Stromal cell of bone marrow (primary cell): ENCODE measurements at places on chromosomes 12 and 14.

DNA sequence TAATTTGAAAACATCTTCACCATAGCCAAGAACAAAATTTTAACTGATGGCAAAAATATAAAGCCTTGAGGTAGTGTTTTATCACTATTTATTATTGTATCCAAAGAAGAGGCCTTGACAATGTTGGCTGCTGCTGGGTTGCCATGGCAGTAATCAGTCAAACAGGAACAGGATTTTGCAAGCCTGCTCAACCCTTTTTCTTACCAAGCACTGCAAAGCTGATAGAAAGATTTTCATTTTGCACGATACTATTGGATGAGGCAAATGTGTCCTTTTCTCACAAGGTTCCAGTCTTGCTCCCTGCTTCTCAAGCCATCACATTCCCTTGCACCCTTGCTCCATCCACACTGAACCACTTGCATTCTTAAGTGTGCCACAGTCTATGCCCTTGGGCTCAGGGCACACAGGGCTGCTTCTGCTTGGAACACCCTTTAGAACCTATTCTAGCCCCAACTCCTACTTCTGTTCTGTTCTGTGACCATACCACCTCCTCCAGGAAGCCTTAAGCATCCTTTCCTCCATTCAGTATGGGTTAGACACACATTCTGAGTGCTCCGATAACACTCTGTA is 76.5 kb upstream of the AMIGO2 start:
- no peak for DNase-seq

DNA sequence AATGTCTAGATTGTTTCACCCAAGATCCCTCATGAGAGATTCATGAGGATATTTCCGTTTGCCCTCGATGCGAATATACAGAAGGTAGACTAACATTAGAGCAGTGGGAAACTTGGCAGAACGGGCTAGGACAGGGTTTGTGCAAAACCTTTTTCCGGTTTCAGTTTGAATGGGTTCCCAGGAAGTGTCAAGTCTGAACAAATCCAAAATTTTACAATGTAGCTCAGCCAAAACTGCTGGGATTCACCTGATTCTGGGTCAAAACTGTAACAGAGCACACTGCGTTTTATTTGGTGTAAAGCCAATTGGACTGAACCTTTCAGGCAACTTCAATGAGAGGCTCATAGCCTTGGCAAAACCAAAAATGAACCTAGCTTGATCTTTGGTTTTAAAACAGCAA is 337.8 kb upstream of the DIO2 start:
- DNase-seq, result no peak

- no peak for DNase-seq
Measured at GRCh38 chr12:49058366-49059044, 2.1 kb downstream of the KMT2D start.

GRCh38 chr12:28794211-28794610 is 354.9 kb upstream of the FAR2 start:
- no peak for DNase-seq

DNA sequence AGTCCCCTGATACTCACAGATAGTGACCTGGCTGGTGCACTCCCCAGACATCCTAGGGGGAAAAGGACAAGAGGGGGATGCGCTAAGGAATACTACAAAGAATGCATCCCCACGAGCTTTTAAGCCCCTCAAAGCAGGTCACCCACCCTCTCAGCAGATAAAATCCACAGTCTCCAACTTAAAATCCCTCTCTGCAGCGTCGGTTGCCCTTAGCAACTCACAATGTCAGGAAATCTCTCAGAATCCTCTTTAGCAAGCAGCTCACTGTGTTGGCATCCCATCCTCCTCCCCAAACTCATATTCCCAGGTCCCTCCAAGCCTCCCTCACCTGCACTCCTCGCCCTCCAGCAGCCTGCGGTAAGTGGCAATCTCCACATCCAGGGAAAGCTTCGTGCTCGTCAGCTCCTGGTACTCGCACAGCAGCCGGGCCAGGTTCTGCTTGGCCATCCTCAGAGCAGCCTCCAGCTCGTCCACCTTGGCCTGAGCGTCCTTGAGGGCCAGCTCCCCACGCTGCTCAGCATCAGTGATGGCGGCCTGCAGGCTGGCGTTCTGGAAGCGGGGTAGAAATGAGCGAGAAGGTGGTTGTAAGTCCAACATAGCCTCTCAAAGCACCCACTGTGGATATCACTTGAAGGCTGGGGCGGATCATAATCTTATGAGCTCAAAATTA is 5.5 kb upstream of the KRT79 start:
- no peak for DNase-seq

DNA sequence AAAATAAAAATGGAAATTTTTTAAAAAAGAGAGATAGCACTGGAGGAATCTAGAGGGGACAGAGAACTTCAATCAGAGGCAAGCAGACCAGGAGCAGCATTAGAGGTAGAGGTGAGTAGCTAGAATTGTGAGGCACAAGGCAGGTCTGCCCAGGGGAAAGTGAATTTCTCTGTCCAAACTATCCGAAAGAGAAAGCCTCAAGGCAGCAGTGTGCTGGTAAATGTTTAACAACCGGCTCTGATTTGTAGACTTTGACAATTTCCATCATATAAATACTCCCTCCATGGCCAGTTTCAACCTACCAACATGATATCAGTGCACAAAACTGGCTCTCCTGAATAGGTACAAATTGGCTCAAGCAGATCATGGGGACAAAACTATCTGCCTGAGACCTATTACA is 160.6 kb upstream of the EGLN3 start:
- DNase-seq, result no peak

DNA sequence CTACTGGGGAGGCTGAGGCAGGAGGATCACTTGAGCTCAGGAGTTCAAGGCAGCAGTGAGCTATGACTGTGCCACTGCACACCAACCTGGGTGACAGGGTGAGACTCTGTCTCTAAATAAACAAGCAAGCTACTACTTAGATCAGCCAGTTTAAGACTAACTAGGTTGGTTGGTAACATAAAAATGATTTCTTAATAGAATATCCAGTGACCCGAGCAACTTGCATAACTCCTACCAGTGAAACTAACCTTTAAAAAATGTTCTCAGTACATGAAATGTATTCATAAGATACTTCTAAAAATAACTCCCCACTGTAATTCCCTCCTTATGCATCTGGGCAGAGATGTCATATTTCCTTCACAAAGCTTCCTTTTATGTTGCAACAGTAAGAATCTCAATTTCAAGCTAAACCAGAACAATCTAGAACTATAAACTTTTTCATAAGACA is 15.9 kb downstream of the TAOK3 start:
- DNase-seq, result peak; percentile 77

- DNase-seq, result no peak
Measured at GRCh38 chr14:73588695-73589094, 3.0 kb upstream of the ACOT4 start.

- no peak for DNase-seq
Measured at GRCh38 chr12:14452865-14453264, 87.4 kb downstream of the ATF7IP start.

DNA sequence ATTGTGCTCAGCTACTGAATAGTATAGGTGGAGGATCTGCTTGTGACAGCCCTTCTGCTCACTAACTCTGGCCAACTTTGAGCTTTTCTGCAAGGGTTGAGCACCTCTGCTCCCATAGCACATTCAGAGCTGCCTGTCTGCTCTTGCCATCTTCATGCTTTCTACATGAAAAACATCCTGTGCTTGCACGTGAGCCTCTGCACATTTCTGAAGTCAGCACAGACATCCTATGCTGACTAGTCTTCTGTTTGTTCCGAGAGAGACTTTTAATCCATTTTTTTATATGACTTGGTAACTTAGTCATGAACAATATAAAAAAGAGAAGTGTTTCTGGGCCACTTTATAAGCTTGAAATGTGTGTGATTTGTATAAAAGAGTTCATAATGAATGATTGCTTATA is 969.3 kb downstream of the TMTC2 start:
- DNase-seq, result no peak

DNA sequence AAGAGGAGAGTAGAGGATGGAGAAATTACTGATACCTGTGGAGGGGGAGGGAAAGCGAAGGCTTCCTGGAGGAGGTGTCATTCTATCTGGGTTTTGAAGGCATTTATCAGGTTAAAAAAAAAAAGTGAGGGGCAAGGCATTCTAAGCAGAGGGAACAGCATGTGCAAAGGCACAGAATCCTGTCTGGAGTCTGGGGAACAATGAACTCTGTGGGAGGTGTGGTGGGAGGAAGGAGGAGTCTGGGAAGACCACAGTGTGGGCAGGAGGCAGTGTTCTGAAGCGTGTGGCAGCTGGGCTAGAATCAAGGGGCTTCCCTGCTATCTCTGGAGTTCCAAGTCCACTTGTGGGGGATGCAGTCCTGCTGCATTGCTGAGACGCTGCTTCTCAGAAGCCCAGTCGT is 123.4 kb downstream of the RBM19 start:
- DNase-seq, result no peak

GRCh38 chr14:105029402-105029801 is 8.5 kb upstream of the CDCA4 start:
- no peak for DNase-seq

DNA sequence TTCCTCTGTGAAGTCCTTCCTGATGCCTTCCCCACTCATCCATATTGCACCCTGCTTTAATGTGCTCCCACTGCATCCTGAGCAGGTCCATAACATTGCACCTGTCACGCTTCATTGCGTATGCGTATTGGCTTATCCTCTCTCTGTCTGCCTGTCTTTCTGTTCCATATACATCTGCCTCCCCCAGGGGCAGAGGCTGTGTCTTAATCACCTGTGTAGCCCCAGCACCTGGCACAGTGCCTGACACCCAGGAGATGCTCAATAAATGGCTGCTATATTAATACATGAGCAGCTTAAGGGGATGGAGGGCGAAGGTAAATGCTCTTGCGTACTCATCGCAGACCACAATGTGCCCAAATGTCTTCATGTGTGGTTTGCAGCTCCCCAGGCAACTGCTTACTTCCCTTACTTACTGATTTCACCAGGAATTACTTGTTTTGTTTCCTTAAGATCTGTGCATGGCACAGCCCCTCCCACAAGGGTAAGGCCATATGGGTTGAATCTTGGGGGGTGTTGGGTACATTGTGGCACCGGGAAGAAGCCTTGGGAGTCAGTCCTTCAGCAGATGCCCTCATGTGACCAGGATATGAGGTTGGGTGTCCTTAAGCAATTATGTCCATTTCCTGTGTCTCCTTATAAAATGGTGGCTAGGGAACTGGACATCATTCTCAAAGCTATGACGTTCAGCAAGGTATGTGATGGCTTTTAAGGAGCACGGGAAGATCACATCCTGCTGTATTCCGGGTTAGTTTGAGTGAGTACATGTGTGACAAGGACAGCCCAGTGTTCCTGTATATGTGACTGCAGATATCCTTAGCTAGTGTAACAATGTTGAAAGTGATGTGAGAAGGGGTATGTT is 848 bp upstream of the CPNE6 start:
- DNase-seq, result no peak

DNA sequence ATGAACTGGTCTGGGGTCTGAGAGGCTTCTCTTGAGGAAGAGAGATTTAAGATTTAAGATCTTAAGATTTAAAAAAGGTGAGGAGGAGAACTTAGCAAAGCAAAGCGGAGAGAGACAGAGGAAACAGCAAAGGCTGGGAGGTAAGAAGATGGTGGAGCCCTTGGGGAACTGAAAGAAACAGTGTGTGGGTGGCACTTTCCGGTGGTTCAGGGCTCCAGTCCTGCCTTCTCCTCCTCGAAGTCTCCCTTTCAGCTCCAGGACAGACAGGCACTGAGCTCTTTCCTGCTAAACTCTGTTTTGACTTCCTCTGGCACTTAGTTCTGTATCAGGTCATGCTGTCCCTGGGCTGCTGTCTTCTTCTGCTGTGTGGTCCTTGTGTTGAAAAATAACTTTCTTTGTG is 298.7 kb upstream of the SRRM4 start:
- DNase-seq, result no peak

DNA sequence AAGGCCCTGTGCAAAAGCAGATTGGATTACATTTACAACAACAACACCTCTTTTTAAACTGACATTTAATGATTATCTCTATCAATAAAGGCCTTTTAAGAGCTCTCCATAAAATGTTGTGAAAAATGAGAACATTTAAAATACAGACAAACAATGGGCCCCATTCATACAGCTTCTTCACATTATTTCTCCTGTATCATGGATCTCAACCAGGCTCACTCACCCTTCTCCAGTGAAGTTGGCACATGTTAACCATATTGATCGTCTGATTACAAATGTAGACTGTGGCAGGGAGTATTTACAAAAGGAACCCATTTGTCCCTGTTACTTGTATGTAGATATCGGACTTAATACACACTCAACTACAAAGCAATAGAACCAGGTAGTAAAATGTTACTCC is 220.2 kb upstream of the BTG1 start:
- DNase-seq, result no peak

DNA sequence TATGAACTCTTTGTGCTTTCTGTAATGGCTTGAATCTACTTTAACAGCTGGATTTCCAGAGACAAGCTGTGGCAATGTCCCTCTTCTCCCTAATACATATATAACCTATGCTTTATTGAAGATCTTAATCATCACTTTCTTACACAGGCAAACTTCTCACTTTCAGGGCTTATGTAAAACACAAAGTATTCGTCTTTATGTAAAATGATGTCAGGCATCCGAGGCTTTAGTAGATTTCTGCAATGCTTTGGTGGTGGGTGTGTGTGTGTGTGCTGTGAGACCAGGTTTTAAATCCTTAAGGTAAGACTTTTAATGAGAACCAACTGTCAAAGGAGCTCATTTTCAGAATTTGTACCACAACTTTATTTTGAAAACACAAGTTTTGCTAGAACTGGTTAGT is 70.0 kb upstream of the HMGA2 start:
- no peak for DNase-seq

GRCh38 chr12:125089083-125089482 is 23.8 kb downstream of the AACS start:
- DNase-seq, result no peak

GRCh38 chr12:39824505-39825212 is 205.1 kb upstream of the ABCD2 start:
- no peak for DNase-seq

GRCh38 chr14:64110802-64111201 is 183.4 kb downstream of the ESR2 start:
- no peak for DNase-seq

DNA sequence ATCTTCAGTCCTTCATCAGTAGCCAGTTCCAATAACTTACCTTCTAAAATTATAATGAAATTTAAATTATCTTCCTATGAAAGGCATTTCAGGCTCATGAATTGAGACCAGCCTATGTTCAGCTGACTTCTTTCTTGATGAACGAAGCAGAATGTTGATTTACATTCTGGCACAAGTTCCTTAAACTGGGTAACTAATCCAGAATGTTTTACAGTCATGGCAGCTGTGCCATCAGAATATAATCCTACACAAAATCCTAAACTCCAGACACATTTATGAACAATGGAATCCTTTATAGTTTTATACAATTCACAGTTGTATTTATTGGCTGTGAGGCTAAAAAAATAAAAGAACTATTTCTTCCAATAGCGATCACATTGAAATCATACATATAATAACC is 97.3 kb upstream of the CPM start:
- no peak for DNase-seq

DNA sequence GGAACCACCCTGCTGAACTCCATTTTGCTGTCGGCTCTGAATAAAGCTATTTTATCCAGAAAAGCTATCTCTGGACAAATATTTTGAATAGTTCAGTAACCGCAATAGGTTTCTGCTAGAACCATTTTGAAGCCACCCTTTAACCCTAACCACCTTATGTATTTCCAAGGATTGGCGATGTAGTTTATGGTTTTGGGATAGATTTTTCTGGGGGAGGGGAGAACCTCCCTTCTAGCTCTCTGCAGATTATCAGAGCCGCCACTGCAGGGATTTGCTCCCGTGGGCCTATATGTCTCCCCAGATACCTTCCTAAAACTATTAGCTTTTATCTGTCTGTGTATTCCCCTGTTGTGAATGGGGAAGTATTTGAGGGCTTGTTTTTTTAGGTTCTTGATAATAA is 1.8 kb upstream of the TUBA1B start:
- DNase-seq, result no peak

- no peak for DNase-seq
Measured at GRCh38 chr12:16949871-16950667, 344.1 kb upstream of the LMO3 start.
